ENCODE measurements at places on chromosomes 4 and X.

GRCh38 chrX:10656214-10656613 lies 35.8 kb upstream of the MID1 start:
- no peak for DNase-seq

GRCh38 chr4:16187455-16187854 lies 38.8 kb downstream of the TAPT1 start:
- no peak for DNase-seq

DNA sequence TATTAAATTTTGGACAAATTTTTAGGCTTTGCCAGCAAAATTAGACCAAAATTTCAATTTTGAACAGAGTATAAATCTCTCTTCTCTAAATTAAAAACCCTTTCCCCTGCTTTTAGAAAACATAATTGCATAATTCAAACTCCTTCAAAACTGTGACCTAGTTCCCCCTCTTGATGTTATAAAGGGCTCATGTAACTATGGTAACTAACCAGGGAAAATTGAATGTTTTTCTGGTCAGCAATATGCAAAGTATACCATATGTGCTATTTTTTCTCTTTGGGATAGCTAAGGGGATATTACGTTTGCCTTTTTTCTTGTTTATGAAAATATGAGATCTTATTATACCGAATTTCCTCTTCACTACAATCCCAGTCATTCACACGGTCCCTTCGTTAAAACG lies 5.1 kb upstream of the ING2 start:
- DNase-seq: no peak

DNA sequence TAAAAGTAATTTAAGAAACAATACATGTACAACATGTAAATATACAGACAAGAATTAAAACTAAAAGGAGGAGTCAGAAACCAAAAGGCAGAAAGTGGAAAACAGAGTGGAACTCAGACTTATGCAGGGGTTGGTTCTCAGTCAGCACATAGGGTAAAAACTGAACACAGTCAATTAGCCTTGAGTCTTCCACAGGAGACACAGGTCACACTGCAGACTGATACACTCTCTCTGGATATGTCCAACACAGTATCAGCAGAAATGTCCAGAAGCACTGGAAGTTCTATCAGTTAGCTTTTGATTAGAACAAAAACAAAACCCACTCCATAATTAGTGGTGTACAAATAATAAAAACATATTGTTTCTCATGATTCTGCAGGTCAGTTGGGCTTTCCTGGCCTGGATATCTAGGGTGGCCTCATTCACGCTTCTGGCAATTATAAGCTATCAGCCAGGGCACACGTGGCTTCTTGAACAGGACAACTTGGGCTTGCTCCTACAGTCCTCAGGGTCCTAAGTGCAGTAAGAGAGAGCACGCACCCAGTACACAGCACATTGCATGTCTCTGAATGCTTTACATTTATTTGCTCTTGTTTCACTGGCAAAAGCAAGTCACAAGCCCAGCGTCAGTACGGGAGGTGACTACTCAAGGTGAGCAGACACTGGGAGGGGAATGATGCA lies 21.6 kb downstream of the TEC start:
- no peak for DNase-seq

DNA sequence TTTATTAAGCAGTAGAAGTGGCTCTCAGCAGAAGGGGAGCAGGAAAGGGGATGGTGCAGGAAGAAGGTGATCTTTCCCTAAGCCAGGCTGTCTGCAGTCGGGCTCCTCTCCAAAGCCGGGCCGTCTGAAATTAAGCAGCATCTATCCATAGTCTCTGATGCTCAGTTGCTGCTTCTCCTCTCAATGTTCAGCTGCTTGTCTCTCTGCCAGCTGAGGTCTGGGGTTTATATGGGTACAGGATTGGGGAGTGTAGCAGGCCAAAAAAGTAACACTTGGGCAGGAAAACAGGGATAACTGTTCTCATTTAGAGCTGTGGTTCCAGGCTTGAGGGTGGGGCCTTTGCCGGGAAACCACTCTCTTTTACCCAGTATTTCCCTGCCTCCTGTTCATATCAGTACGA lies 39.2 kb upstream of the CCKAR start:
- no peak for DNase-seq

DNA sequence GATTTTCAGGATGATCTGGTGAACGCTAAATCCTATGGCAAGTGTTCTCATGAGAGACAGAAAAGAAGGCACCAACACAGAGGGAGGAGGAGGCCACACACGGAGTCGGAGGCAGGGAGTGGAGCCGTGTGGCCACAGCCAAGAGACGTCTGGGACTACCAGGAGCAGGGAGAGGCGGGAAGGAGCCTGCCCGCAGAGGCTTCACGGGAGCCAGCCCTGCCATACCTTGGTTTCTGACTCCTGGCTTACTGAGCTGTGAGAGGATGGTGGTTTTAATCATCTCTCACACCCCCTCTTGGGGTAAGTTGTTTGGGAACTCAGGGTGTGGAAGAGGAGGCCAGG lies 33.5 kb upstream of the GPR78 start:
- DNase-seq: no peak

GRCh38 chr4:1754336-1754735 lies 33.0 kb downstream of the TACC3 start:
- no peak for DNase-seq

- no peak for DNase-seq
Measured at GRCh38 chr4:39103291-39103690, 41.3 kb downstream of the KLHL5 start.
